ENCODE measurements at places on chromosomes 7 and 10.

- DNase-seq, result no peak
Observed at GRCh38 chr10:132066812-132067211, 1.1 kb downstream of the JAKMIP3 start.

DNA sequence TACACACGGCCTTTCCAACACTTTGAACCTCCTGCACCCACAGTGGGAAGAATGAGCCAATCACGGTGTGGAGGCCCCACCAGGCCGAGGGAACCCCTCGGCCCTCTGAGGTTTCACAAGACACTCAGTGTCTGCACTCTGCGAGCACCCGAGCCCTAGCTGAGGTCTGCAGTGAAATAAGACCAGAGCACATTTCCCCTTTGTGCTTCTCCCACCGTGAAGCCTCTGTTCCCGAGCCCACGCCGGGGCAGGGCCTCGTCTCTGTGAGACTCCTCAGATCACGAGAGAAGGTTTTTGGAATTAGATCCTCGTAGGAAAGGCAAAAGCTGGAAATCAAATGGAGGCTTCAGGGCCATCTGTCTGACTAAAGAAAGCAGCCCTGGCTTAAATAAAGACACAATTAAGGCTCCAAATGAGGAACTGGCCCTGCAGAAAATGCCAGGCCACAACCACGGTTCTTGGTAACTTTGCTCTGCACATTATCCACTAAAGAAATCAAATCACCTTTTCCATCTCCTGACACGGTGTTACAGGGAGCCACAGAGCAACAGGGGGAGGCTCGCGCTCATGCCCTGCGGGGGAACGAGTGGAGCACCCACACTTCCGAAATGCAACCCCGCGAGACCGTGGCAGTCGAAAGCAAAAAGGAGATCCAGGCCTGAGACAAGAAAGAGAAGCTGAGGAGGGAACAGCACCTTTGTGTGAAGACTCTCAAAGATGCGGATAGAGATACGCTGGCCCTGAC is 43.7 kb downstream of the FAM53B start:
- no peak for DNase-seq

- DNase-seq, result no peak
Observed at GRCh38 chr10:44382981-44383748, 1.7 kb downstream of the CXCL12 start.

GRCh38 chr7:5215313-5215712 is 25.3 kb downstream of the WIPI2 start:
- no peak for DNase-seq

DNA sequence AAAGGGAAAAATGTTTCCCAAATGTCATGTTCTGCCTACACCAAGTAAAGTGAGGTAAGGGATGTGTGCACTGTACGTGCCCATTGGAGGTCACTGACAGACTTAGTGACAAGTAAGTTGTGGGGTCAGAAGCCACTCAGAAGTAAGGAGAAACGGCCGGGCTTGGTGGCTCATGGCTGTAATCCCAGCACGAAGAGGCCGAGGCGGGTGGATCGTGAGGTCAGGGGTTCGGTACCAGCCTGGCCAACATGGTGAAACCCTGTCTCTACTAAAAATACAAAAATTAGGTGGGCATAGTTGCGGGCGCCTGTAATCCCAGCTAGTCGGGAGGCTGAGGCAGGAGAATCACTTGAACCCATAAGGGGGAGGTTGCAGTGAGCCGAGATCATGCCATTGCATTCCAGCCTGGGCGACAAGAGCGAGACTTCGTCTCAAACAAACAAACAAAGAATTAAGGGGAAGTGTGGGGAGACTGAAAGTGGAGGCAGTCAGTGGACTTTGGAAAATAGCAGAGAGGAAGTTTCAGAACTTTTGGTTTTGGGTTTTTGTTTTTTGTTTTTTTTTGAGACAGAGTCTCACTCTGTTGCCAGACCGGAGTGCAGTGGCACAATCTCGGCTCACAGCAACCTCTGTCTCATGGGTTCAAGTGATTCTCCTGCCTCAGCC is 114.8 kb downstream of the WDFY4 start:
- no peak for DNase-seq

GRCh38 chr10:17665747-17666146 is 21.8 kb downstream of the STAM start:
- DNase-seq, result peak; percentile 70

DNA sequence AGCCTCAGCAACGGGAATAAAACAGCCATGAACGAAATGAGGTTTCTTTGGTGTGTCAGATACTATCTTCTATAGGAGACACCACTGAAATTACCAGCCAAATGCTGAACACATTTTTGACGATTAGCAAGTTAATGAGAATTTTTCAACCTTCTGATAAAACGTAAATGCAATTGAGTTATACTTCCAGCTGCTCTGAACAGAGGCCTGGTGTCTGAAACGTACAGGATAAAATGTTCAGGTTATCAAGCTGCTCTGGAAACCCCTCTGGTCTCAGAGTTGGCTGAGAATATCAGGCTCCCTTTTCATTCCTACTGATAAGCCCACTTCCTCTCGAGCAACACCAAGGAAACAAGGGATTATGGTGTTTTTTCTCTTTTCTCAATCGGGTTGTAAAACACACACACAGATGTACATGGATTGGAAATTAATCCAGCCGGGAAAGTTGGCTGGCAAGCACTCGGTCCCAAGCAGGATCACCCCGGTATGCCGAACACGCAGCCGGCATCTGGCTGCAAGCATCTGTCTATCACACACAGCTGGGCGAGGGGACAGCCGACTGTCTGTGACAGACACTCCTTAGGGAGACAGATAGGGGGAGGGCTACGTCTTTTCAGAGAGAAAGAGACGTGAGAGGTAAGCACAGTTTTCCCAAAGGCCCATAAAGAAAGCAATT is 171.8 kb downstream of the PRKAG2 start:
- DNase-seq, result no peak

DNA sequence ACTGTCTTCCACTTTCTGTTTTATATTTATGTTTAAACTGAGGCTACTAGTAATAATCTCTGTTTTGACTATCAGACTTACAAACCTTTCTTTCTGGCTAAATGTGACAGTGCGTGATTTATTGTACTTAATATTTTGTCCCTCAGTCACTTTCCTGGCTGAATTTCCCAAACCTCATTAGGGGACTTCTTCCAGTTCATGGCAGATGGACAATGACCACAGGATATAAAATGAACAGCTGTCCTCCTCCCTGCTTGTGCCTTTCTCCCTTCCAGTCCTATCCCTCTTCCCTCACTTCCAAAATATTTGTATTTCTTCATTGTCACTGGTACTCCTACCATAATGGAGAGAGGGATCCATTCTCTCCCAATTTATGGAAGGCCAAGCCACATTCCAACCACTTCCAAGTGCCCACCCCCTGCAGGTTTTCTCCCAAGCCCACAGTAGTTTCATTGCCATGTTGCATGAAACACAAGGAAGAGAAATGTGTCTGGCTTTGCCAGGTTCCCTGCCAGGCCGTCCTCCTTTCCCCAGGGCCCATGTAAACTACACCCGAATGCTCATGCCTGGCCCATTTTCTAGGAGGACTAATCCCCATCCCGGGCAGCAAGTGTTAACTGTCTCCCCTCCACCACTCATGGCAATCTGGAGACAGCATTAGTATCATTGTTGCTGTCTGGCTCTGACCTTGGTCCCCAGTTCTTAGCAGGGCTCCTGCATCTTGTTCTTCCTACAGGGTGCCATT is 269.5 kb upstream of the SLC26A5 start:
- no peak for DNase-seq

DNA sequence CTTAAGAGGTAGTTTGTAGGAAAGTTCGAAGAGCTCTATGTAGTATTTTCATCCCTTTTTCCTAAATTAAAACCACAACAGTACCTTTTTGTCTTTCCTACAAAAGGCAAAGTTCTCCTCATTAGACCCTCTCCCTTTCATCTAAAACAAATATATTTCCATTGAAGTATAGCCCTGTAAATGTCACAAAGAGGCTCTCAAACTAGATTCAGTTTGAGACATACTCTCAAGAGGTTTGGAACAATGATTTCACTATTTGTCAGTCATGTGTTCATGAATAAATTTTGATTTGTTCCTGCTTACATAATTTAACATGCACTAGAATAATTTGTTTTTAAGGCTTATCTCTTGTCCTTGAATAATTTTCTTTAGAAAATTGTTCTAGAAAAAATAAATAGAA is 12.2 kb downstream of the TAS2R16 start:
- no peak for DNase-seq

DNA sequence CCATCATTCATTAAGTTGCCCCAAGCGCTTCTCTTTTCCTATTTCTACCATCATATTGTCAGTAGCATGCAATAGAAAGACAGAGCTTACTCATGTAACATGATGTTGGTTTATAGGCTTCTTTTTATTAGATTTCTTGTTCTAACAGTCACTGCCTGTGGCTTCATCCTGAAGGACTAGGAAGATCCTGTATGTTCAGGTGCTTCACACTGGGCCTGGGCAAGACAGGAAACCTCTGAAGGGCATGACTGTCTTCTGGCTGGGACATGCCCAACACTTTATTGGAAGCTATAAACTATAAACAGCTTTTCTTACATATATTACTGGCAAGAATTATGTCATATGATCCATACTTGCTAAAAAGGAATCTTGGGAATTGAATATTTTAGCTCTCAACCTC is 258.4 kb upstream of the AKR1E2 start:
- DNase-seq, result no peak

- DNase-seq, result no peak
Observed at GRCh38 chr7:157679607-157680006, 342.8 kb downstream of the DNAJB6 start.

GRCh38 chr10:83647526-83647925 is 491.8 kb upstream of the GHITM start:
- no peak for DNase-seq

GRCh38 chr7:122802301-122802751 is 83.9 kb downstream of the CADPS2 start:
- DNase-seq, result no peak

- no peak for DNase-seq
Observed at GRCh38 chr7:34064519-34065158, 159.3 kb downstream of the BMPER start.

GRCh38 chr7:11298220-11298619 is 324.5 kb downstream of the PHF14 start:
- DNase-seq, result no peak

DNA sequence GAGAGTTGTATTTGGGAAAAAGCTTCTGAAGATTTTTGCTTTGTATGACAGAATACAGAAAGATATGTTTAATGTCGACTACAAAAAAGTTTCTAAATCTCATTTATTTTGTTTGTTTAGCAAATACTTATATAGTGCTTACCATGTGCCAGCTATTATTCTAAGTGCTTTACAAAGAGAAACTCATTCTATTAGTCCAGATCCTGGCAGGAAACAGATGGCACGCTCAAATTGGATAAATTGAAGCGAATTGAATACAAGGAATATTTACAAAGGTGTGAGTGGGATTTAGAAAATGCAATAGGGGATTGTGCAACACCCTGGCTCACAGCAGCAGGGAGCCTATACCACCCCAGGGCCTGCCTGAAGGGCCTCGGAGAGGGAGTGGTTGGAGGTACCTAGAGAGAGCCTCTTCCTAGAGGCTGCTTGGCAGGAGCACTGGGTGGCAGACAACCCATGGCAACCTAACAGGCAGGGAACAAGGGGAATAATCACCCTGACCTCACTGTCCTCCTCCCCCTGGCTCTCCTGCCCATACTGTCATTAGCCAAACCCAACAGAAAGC is 27.6 kb upstream of the FAM204A start:
- no peak for DNase-seq

DNA sequence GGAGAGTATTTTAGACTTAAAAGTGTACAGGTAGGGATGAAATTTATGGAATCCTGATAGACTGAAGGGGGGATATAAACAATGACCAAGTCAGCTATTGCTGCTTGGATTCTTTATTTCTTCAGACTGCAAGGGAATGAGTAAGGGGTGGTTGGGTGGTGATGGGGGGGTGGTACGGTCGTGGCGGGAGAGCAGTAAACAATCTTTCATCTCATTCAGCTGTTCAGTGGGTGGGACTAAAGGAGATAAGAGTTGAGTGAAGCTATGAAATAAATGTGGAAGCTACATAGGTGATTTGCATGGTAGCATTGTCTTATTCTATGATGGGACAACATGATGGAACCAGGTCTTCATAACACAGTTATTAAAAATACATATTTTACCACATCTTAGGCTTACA is 1.8 kb downstream of the SEPTIN7 start:
- no peak for DNase-seq

DNA sequence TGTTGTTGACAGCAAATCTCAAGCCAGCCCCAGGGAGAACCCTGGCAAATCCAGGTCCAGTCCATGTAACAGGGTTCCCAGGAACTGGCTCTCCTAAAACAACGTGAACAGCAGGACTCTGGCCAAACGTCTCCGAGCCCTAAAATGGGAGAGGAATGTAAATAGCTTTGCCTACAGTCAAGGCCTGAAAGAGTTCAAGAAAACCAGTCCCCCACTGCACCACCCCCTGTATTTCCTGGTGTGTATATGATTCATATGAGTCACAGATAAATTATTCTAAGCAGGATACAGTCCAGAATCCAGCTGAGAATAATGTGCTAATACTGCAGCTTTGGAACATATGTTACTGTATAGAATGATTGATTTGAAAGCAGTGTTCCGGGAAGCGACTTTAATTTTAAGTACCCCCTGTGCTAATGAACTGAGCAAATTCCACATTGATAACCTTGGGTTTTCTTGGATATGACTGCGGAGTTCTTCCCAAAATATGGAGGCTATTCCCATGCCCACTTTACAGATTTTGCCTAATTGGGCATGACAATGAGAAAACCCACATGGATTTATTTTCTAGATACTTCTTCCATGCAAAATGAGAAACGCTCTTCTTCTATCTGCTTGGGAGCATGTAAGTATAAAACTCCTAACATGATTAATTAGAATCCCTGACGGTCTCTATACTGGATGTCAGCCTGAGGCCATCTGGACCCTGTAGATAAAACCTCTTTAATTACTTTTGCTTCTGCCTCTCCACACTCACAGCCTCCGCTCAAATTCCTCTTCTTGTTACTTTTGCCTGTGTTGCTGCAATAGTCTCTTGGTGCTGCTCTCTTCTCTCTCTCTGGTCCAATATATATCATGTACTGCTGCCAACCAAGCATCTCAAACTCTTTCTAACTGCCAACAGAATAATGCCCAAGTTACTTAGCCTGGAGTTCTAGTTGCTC is 50.2 kb downstream of the LAMB4 start:
- DNase-seq, result peak; percentile 98

DNA sequence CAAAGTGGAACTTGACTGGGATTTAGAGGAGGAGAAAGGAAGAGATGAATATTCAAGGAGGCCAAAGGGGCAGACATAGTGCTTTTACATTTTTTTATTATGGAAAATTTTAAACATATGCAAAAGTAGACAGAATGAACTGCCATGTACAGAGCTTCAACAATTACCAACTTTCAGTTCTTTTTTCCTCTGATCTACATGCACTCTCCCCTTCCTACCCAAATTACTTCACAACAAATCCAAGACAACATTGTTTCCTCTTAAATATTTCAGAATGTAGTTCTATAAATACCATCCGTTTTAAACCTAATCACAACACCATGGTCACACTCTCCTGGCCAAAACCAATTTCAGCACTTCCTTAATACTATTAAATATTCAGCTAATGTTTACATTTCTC is 83.5 kb upstream of the FZD1 start:
- no peak for DNase-seq

- peak; percentile 79 for DNase-seq
Observed at GRCh38 chr10:59625721-59626522, 83.7 kb downstream of the SLC16A9 start.

- DNase-seq, result peak; percentile 61
Observed at GRCh38 chr10:70742537-70743429, 42.4 kb downstream of the TBATA start.

GRCh38 chr10:21238044-21238443 is 287.4 kb downstream of the SKIDA1 start:
- no peak for DNase-seq

GRCh38 chr10:77230194-77230593 is 407.4 kb downstream of the KCNMA1 start:
- DNase-seq, result peak; percentile 83
